ENCODE measurements at places on chromosomes 7 and 10.

GRCh38 chr7:100021297-100021696 lies 5.9 kb downstream of the ZKSCAN1 start:
- DNase-seq: no peak

- no peak for DNase-seq
These were observed 7.6 kb upstream of the ARMS2 start for GRCh38 chr10:122446668-122447423.

GRCh38 chr10:17212802-17213221 lies 11.3 kb upstream of the TRDMT1 start:
- no peak for DNase-seq

DNA sequence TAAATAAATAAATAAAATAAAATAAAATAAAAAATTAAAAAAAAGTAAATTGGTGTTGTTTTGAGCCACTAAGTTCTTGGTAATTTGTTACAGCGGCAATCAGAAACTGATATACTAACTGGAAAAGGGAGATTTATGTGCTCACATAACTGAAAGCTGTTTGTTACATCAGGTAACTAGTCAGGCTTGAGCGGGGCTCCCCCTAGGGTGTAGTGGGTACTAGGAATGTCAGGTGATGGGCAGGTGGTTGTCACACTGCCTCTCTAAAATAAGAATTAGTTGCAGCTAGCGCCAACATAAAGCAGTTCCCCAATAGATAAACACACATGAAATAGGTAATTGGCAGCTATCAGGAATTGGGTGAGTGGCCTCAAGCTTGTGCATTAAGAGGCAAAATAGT lies 1336.9 kb downstream of the XPNPEP1 start:
- DNase-seq: no peak

All from transverse colon (tissue), 4 donors.